SK-MEL-5 (cell line): ENCODE measurements at places on chromosomes 11 and 22. TPM values are rescaled to one million over a fixed set of nuclear protein-coding genes. Genes with fewer than 3 reads are reported as not detected.
A peak's percentile ranks its signal among the peaks of the same experiment; 100 is the strongest.

CRYBA4 gene
- 0.21 and 0.29 TPM in 2 replicates for total RNA-seq

DNA sequence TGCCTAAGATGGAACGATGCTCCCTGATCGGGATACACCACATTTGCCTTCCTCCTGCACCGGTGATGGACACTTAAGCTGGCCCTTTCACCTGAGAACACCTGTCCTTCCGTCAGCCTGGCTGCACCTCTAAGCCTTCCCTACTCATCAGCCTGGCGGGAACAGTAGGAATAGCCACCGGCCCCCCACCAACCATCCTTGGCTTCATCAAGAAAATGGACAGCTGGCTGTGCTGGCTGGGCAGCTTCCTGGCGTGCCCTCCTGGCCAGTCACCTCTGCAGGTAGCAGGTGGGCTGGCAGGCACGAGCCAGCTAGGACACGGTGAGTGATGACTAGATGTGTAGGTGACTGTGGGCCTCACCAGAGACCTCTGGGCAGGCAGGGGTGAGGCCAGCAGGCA is 142.8 kb downstream of the CTTN start:
- no peak for DNase-seq

APOBEC3C gene
- 5.5 and 7.2 TPM in 2 replicates for total RNA-seq

- DNase-seq: no peak
These were observed 665.4 kb upstream of the CCDC90B start for GRCh38 chr11:83951521-83951920.

DNA sequence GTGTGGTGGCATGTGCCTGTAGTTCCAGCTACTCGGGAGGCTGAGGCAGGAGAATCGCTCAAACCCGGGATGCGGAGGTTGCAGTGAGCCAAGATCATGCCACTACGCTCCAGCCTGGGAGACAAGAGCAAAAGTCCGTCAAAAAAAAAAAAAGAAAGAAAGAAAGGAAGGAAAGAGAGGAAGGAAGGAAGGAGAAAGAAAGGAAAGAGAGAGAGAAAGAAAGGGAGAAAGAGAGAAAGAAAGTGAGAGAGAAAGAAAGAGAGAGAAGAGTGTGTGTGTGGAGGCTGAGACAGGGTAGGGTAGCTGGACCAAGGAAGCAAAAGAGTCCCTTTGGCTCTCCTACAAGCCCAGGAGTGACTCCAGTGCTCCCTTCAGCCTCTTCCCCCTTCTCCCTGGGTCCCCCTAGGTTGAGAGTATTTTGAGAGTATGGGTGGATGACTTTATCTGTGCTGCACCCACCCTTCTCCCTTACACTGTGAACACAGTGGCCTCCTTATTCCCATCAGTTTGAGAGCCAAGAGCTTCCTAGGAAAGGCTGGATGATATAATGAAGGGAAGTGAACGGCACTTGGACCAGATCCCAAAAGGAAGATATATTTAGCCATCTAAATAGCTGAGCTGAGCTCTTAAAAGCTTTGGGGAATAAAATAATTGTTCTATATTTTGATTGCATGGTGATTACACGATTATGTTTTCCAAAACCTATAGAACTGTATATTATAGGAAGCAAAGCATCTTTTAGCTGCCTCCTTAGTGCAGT is 9.5 kb upstream of the DENND5A start:
- no peak for DNase-seq

DNA sequence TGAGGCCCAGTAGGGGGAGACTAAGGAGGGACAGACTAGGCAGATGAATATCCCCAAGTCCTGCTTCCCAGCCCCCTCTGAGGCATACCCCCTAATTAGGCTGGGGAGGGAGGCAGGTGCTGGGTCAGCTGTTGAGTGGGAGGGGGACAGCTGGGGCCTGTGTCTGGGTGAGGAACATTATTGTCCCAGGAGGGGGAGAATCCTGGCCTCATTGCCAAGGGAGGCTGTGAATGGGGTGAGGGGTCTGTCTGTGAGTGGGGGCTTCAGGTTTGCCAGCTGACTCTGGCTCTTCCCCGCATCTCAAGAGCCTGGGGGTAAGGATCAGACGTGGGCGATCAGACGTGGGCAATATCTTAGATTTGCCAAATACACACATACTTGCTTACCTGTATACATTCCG is 2.1 kb downstream of the INPPL1 start:
- no peak for DNase-seq

- DNase-seq: peak; percentile 9
These were observed 152.3 kb downstream of the FEZ1 start for GRCh38 chr11:125343718-125344131.

SLCO2B1 gene
- total RNA-seq: 0.13 TPM in 1 of 2 replicates, not detected in the other

DNA sequence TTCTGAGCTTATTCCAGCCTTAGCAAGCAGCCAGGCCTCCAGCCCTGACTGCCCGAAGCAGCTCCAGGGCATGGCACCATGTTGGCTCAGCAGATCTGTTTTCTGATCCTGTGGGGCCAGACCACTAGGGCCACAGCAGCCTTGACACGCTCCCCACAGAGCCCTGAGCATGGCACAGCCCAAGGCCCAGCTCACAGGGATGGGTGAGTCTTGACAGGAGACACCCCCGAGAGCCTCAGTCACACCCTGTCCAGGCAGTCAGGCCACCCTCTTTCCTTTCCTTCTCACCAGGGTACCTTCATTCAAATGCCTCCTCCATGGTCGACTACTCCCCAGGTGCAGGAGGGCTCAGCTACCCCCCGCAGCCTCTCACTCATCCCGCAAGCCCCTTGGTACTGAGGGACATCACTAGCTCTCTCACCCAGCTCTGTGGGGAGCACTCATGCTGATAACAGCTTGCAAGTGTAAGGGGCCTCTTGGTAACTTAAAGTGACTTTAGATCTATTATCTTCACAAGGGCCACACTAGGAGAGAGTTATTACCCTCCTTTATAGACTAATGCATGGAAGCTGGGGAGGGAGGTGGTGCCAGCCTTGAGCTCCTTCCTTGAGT is 3.9 kb upstream of the CDC42BPG start:
- no peak for DNase-seq

GNAZ gene
- total RNA-seq: 3.6 and 3.9 TPM in 2 replicates

KRTAP5-9 gene
- total RNA-seq: not detected in 2 replicates

DNA sequence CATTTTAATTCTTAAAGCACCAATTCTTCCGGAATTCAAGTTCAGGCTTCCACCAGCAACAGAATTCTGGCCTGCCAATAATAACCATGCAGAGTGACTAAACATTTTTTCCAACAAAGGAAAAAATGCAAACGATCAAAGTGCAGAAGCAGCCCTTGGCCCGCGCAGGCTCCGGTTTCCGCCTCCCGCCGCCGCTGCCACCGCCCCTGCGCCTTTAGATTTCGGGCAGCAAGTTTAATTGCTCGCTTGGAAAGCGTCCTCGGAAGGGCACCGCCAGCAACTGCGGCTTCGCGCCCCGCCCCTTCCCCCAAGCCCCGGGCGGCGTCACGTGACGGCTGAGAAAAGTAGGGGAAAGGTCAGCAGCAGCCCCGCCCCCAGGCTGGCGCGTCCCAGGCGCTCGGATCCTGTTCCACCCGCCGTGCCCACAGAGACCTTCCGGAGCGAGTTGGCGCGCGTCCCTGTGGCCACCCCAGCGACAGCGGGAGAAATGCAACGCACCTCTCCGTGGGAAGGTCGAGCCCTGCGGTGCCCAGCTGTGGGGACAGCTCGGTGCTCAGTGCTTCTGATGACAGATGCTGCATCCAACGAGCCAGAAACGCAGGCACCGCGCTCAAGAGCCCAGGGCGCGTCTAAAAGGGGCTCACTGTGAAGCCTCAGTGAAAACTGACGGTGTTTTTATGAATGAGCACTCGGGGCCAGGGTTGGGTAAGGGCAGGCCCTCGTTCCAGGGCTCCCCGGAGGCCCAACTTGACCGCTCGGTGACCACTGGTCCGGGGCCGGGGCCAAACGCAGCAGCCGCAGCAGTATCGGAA is 2.5 kb downstream of the CPT1A start:
- DNase-seq: peak; percentile 95

GRCh38 chr11:114606003-114606801 is 10.6 kb upstream of the NXPE4 start:
- no peak for DNase-seq

NOX4 gene
- 4.1 and 4.6 TPM in 2 replicates for total RNA-seq

DNA sequence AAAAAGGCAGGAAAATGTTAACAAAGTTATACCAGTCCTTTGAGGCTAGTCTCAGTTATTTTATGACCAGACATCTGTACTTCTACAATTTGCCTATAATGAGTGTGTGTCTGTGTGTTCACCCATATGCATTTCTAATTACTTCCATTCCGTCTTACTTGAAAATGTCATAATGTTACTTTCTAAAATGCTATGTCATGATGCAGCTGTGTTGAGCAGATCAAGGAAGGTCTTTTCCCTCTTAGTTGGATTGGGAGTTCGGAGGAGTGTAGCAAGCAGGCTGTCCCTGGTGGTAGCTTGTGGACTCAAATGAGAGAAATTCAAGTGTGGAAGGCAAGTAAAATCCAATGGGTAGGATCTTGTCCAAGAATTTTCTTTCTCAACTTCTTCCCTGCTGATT is 3.0 kb downstream of the SNX19 start:
- no peak for DNase-seq

GRCh38 chr22:39242595-39243438 is 2.0 kb downstream of the PDGFB start:
- no peak for DNase-seq

ESRRA gene
- total RNA-seq: 48.4 and 56.1 TPM in 2 replicates

TTLL1 gene
- 5.8 and 6.2 TPM in 2 replicates for total RNA-seq

GRCh38 chr11:72300268-72300667 is 56.3 kb upstream of the PHOX2A start:
- DNase-seq: no peak

GRCh38 chr11:117443266-117444186 is 115.9 kb downstream of the CEP164 start:
- peak; percentile 12 for DNase-seq

DNA sequence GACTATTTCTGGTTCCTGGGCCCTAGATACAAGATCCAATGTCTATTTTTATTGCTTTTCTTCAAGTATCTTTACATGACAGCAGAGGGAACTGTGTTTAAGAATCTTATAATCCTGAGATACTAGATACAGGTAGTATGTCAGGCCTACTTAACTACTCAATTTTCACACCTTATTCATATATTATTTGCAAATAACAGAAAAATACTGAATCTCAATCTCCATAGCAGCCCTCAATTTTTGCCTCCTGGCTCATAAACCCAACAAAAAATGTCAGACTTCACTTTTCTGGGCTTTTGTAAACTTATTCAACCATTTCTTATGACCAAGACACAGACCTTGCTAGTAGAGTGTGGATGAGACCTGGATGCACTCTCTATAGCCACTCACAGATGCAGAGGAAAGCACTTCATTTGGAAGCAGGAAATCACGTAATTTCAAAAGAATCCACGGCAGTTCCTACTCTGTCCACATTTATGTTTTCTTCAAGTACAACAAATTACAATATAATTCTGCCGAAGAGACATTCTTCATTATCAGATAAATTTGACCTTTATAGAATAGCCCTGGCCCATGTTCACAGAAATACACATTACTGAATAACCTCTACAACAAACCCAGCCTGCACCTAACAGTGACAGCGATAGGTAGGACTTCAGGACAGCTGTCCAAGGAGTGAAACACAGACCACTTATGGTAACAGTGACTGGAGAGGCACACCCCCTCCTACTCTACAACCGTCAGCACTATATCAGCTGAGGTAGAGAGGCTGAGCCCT is 62.0 kb upstream of the YPEL1 start:
- no peak for DNase-seq

DNA sequence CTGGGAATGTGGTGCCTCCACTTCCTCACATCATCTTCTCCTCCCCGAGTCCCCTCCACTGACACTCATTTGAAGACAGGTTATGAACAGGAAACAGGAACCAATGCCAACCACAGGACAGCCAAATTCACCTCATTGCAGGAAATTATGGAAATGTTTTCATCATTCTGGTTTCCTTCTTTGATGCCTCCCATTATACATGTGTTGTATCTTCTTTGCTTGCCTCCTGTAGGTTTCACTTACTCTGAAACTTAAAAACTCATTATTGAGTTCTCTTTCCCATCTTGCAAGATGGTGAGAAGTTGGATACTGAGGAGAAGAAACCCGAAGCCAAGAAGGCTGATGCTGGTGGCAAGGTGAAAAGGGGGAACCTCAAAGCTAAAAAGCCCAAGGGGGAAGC is 108.5 kb downstream of the PHF21B start:
- DNase-seq: no peak
